WTC11 (cell line): ENCODE measurements at places on chromosomes 4 and X.

DNA sequence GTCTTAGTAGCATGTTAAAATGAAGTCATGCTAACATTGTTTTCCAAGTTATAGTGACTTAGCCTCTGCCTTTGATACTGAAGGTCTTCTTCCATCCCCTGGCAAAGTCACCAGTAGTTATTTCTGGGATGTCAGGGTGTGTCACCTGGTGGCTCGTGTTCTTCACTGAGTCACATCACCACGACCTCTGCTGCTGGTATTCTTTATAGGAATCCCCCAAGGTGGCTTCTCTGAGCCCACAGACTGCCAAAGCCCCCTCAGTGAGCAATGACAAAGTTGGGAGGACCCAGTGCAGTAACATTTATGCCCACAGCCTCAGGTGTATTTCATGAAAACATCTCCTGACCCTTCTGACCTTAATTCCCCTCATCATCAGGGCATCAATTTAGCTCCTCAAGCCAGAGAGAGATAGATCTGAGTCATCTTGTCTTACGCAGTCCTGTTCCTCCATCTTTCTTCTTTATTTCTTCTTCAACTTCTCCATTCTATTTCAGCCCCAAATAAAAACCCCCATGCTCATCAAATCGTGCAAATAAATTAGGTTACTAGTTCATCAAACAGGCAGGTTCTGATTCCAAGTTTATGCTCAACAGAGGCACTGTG, 29.3 kb upstream of the GPRIN3 start:
- no peak for DNase-seq

DNA sequence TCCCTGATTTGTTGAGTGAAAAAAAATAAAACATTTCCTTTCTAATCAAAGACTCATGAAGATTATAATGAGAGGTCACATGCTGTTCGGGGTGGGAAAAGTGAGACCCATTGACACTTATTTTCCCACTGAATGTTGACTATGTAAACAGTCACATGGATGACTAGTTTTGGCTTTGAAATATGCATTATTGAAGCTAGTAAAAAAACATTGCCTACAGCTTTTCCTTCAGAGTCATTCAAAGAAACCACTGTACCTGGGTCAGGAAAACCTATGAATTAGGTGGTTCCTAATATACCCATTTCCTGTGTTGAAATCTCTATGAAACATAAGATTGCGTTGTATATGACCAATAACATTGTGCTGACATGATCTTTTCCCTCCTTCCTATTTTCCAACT, 251.2 kb downstream of the CFAP299 start:
- DNase-seq = no peak

DNA sequence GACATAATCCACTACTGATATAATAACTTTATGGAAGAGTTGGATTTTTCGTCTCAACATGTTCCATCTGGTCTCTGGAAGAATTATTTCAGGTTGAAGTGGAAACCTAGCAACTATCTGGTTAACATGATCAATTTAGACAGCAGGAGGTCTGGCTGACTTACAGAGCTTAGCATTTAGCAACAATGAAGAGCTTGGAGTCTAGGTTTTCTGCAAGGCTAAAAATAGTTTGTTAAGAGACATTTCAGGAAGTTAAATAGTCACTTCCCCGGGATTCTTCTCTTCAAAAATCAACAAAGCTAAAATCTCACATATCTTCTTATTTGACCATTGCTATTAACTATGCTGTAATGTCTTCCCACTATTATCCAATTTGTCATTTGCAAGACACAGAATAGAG, 418.6 kb upstream of the DIPK2B start:
- DNase-seq = no peak

DNA sequence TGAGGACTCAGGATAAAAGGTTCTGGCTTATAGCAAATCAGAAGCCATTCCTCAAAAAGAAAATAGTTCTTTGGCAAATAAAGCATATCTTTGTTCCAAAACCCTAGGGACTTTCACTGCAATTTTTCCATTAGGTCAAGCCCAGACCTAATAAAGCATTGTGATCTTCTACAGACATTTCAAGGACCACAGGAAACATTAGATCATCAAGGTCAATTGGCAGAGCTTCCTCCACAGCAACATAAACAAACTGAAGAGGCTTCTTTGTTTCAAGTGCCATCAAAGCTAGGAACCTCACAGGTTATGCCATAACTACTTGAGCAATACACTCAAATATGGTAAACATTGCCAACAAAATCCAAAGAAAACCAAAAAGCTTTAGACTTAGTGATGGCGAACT, 144.9 kb downstream of the ANXA5 start:
- no peak for DNase-seq

DNA sequence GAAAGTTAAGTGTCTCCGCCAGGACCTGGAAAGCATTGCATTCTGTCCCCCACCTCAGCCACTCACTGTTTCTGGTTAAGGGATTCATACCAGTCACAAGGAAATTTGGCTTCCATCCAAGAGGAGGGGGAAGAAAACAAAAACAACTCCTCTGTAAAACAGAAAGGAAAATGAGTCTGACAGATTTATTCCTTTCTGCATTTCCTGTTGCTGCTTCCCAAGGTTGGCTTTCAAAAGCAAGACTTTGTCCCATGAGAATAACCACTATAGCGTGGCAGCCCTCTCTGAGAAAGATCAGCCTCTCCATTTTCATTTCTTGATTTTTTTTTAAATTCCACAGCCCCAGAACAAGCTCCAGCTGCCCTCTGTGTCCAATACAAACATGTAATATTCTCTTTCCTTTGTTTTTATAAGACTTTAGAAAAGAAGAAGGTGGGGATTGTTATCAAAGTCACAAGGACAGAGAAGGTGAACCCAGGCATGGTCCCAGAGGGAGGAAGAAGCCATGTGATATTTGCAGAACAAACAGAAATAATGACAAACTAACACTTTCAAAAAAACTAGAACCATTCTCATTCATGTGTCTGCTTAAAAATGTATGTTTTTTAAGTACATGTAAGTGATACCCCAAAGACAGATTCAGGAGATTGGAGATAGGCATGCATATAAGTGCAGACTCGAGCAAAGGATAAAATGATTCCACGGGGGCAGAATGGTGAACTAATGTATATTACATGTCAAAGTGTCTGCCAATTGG, 90.7 kb upstream of the DCLK2 start:
- no peak for DNase-seq

DNA sequence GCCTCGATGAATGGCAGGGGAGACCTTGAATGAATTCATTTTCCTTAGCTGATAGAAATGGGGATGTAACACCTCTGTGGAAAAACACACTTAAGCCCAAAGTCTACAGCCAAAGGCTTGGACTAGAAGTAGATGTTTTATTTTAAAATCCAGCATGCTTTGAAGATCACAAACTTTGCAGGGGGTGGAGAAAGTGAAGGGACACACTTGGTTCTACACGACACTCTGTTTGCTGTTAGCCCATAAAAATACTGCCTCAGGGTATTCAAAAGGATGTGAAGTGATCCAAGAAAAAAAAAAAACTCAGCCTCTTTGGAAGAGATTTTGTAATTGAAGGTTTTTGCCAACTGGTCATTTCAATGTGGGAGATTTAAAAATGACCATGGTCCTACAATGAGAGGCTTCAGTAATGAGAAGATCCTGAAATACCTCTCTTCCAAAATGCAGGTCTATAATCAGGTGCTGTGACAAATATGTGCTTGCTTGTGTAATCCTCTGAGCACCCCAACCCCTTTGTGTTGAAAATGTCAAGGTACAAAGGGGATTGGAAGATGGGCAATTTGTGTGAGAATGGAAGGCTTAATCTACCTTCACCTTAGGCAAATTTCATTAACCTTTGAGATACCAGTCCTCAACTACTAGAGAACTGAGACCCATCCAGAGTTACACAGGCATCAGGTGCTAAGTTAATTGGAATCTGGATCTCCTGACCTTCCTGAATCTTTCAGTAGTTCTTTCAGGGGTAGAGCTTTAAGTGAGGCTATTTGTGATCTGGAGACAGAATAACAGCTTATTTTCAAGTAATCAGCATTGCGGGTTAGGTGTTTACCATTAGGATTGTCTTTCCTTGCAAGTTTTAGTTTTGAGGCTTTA, 82.5 kb downstream of the HS6ST2 start:
- DNase-seq = no peak

DNA sequence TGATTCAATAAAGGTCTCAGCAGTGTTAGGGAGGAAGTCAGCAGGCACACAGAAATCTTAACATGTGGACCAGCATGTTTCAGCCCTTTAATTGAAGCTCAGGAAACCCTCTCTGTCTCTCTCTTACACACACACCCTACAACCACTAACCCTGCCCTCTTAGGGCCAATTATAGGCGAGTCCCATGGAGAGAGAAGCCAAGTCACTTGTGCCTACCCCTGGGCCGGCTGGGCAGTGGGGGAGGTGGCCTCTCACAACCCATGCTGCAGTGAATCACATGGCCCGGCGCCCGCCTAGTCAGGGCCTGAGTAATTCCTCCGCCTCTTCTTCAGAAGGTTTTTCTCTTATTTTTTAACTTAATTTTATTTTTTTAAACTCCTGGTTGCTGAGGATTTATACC, 3.7 kb downstream of the FGD1 start:
- no peak for DNase-seq

DNA sequence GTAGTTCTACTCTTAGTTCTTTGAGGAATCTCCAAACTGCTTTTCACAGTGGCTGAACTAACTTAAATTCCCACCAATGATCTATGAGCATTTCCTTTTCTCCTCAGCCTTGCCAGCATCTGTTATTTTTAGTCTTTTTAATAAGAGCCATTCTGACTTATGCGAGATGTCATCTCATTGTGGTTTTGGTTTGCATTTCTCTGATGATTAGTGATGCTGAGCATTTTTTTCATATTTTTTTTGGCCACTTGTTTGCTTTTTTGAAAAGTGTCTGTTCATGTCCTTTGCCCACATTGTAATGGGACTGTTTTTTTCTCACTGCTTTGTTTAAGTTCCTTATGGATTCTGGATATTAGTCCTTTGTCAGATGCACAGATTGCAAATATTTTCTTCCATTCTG, 21.5 kb upstream of the PHKA1 start:
- no peak for DNase-seq

DNA sequence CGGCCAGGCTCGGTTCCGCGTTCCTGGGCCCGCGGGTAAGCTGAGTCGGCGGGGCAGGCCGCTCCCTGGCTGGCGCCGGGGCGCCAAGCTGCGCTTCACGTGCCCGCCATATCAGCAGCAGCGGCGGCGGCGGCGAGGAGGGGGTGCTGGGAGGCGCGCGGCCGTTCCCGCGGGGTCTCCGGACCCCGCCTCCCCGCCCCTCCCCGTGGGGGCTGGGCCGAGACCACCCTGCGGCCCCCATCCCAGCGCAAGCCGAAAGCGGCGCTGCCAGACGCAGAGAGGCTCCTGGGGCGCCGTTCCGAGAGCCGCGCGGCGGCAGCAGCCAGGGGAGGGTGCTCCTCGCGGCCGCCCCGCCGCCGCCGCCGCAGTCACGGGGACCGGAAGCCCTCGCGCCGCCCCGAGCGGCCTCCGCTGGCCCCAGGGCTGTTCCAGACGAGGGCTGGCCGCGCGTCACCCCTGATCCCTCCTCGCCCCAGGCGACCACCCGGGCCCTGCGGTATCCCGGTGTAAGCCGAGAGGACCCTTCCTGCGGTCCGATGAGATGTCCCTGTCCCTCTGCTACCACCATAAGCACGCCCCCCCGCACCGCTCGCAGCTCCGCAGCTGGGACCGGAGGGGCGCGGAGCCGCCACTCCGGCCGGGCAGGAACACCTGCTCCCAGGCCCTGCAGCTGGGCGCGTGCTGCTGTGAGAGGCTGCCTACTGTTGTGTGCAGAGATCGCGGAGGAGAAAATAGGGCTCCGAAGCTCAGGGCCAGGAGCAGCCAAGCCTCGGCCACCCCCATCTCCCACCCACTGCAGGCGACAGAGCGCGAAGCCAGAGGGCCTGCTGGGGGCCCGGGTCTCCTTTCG, 7.5 kb upstream of the BCOR start:
- no peak for DNase-seq

DNA sequence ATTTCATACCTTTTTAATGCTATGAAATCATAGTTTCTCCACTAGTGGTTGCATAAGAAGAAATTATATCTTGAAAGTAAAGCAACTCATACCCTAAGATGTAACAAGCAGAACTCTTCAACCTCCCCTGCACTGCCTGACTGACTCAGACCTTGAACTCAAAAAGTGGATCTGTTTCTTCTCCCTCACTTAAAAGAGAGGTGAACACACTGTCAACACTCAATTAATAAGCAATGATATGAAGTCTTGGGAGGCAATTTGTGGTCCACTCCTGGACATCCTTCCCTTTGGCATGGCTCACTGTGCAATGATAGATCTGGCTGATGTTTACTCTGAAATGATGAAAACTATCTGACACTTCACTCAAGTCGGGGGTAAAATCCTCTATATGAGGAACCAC, 282.0 kb upstream of the DKK2 start:
- DNase-seq = no peak

GRCh38 chr4:148539387-148539786, 97.2 kb upstream of the NR3C2 start:
- no peak for DNase-seq

DNA sequence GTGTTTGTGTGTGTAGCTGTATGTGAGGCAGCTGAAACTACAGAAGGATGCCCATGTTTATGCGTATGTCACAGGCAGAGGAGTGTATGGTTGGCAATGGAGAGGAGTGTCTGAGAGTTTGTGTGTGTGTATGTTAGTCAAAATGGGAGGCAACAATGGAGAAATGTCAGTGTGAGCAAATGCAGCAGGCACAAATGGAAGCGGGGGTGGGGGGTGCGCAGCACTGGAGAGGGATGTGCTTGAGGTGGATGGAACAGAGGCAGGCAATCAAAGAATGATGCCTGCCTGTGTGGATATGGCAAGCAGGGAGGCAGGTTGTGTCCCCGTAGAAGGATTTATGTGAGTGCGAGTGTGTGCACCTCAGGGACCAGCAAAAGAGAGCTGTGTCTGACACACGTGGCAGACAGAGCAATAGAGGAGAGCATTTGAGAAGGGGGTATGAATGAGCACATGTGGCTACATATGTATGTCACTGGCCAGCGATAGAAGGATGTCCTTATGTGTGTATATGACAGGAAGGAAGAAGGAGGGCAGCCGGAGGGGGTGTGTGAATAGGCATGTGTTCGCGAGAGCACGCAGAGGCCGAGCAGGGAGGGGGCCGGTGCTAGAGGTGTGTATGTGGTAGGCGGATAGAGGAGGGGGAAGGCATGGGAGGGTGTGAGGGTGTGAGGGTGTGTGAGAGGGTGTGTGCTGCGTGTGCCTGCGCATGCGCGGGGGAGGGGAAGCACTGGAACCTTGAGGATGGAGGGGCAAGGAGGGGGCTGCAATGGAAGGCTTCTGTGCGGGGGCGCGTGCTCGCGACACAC, 1.1 kb downstream of the PJA1 start:
- peak; percentile 28 for DNase-seq

- peak; percentile 25 for DNase-seq
Observed at GRCh38 chr4:152500800-152501434, 35.0 kb downstream of the FBXW7 start.
